ENCODE measurements at places on chromosomes 3 and 15.

DNA sequence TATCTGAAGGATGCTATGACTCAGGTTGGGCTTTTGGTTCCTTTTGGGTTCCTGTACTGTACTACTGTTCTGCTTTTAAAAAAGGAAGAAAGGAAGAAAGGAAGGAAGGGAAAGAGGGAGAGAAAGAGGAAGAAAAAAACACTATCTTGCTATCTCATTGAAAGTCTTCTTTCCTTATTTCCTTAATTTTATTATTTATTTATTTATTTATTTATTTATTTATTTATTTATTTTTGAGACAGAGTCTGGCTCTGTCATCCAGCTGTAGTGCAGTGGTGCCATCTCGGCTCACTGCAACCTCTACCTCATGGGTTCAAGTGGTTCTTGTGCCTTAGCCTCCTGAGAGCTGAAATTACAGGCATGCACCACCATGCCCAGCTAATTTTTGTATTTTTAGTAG lies 198.9 kb upstream of the SOX2 start:
- no peak for DNase-seq

GRCh38 chr3:46737329-46737731 lies 19.7 kb upstream of the PRSS50 start:
- no peak for DNase-seq

GRCh38 chr3:105367063-105367405 lies 325 bp downstream of the ALCAM start:
- no peak for DNase-seq

- DNase-seq = no peak
Measured at GRCh38 chr3:47961815-47962606, 54.2 kb downstream of the MAP4 start.
